Activated T-helper 2 cell treated with anti-CD3 and anti-CD28 coated beads, Interferon-gamma antibody, Interleukin-2, Interleukin-4, amounts not matched to agents 10 μg/mL and 5 μg/mL and 100 μg/mL, durations not matched to agents 14 hours and 24 hours and 36 hours (primary cell): ENCODE measurements at places on chromosomes 7 and 10.

DNA sequence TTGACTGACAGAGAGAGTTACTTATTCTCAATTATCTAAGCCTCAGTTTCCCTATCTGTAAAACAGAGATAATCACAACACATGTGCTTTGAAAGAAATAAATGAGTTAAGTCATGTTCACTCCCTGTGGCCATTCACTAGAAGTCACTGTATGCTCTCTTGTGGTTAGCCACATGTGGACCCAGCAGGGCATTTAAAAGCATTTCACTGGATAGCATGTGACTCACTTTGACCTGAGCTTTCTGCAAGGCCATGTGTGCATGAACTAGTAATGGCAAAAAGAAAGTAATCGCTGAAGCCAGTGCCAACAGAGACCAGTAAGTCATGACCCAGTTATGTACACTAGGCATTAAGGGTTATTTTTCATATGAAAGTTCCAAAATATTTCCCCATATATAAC, 557.0 kb upstream of the IGFBP3 start:
- DNase-seq = no peak

- DNase-seq = no peak
Observed at GRCh38 chr7:92648067-92648466, 57.9 kb upstream of the FAM133B start.

GRCh38 chr7:74083928-74084721, 521 bp downstream of the LIMK1 start:
- no peak for DNase-seq

- DNase-seq = no peak
Observed at GRCh38 chr7:87212498-87212897, 7.0 kb downstream of the TMEM243 start.

- no peak for DNase-seq
Observed at GRCh38 chr10:128741680-128742079, 615.5 kb upstream of the MKI67 start.

- DNase-seq = no peak
Observed at GRCh38 chr10:132873395-132873794, 69.0 kb downstream of the CFAP46 start.

GRCh38 chr10:60000747-60001146, 94.4 kb upstream of the CCDC6 start:
- DNase-seq = no peak

GRCh38 chr7:28024786-28025334, 155.7 kb downstream of the JAZF1 start:
- no peak for DNase-seq

- no peak for DNase-seq
Observed at GRCh38 chr10:116094356-116094755, 178.7 kb downstream of the GFRA1 start.

GRCh38 chr7:47454974-47455871, 126.7 kb downstream of the TNS3 start:
- no peak for DNase-seq

DNA sequence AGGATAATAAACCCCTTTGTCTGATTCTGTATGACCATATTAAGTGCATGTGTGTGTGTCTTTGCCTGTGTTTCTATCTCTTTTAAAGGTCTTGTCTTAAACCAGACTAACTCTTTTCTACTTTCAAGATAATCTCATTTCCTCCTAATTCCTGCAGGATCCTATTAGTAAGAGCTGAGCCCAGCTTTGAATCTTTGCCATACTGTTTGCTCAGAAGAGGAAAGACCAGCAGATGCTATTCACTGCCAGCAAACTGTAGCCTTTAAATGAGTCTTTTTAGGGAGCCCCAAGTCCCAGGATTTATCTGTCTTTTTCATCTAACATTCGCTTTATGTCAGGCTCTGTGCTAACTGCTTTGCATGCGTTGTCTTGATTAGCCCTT, 2.9 kb downstream of the GPR158 start:
- DNase-seq = no peak

- no peak for DNase-seq
Observed at GRCh38 chr7:2853147-2853546, 9.0 kb upstream of the GNA12 start.

DNA sequence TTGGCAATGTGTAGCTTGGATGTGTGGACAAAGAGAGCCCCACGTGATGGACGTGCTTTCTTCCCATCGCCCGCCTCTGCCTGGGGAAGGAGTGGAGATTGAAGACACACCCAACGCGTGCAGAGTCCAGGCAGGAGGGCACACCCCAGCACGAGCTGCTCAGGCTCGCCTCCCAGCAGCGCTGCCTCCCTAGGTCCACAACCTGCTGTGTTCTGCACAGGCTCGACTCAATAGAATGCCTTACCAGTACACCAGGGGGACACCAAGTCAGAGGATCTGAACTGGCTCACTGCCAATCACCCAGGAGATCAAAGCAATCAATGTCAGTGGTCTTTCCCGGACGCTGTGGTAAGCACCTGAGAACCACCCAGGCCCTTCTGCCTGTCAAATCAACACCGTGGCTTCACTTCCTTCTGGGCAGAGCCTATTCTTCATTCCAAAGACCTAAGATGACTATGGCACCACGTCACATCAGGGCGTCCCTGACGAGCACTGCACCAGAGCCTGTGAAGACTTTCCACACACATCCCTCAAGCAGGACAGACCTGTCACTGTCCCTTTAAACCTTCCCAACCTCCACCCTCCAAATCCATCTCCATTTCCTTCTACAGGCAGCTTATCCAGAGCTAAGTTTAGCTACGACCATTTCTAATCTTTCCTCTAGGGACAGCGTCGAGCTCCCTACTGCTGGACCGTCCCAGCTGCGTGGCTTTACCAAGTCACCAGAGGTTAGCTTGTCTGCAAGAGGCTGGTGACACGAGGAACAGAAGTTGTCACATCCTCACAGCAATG, 72.3 kb downstream of the AMZ1 start:
- no peak for DNase-seq

DNA sequence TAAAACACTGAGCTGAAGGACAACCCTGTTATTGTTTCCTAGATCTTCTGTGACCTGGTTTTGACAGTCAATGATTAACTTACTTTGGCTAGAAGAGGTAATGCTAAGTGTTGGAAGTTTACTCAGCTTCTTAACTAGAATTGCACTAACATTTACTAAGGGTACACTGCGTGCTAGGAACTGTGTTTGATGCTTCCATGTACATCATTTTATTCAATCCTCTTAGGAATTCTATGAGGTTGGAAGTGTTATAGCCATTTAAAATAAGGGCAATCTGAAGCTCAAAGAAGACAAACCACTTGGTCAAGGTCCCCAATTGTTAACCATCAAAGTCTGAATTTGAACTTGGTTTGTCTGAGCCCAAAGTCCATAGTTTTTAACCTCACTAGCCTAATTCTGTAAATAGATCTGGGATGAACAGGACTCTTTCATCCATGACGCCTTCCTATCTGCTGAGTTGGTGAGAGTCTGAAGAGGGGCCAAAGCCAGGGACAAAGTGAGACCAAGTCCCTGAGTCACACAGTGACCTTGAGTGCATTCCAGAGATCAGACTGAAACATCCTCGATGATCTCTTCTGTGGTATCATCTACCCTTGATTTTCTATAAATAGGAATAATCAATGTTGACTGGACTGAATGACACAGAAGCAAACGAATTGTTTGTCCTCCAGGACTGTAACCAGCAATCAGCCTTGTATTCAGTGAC, 29.2 kb upstream of the ZNRF2 start:
- DNase-seq = no peak

- no peak for DNase-seq
Observed at GRCh38 chr7:24764972-24765744, 7.9 kb upstream of the GSDME start.

DNA sequence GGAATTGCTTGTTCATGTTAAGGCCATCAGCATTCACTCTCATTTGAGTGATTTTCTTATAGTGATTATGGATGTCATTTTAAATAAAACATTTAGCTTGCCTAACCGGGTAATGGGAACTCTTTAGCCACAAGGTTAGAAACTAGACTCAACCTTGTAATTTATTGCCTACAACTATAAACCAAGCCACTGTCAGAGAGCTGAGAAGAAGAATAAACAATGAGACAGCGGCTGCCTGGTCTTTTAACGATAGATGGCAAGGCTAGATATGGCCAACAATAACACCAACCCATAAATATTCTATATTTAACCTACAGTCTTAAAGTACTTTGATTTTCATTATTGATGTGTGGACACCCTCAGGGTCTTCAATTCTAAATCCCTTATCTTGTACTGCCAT, 27.8 kb upstream of the INHBA start:
- no peak for DNase-seq

- DNase-seq = no peak
Observed at GRCh38 chr10:59757966-59758365, 4.7 kb upstream of the MRLN start.

GRCh38 chr10:116688241-116688711, 54.1 kb downstream of the HSPA12A start:
- DNase-seq = no peak

DNA sequence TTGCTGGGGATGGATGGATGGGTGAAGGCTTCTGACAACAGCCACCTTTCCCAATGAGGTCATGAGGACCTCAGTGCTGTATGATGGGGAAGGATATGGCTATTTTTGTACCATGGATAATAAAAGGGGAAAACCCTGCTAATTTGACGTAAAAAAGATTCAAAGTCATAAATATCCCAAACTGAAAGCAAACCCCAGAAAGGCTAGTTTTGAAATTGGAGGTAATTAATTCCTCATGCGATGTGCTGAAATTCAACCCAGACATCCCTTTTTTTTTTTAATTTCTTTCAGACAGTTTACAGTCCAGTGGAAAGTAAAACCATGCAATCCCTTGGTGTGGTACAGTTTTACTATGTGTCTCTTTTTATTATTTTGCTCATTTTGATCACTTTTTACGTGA, 254.5 kb upstream of the BMPER start:
- no peak for DNase-seq

- no peak for DNase-seq
Observed at GRCh38 chr10:45558425-45558824, 114.1 kb downstream of the ZFAND4 start.

DNA sequence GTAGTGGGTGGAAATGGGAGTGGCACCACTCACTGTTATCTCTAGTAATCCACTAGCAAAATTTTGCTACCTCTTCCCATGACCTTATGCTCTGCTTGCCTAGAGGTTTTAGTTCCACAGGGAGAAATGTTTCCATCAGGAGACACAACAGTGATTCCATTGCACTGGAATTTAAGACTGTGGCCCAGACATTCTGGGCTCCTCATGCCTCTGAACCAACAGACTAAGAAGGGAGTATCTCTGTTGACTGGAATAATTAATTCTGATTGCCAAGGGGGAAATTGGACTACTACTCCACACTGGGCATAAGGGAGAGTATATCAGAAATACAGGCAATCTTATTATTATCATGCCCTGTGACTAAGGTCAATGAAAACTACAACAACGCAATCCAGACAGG, 16.2 kb upstream of the BRAF start:
- no peak for DNase-seq

DNA sequence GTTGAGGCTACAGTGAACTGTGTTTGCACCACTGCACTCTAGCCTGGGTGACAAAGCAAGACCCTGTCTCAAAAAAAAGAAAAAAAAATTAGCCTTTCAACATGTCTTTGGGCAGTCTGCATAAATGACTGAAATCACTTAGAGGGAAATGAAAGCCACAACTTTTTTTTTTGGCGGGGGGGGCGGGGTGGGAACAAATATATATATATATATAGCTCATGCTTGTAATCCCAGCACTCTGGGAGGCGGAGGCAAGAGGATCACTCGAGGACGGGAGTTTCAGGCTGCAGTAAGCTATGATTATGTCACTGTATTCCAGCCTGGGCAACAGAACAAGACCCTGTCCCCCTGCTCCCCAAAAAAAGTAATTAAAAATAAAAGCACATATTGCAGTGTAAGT, 23.4 kb upstream of the MICU1 start:
- DNase-seq = no peak

GRCh38 chr7:23963461-23964165, 253.6 kb downstream of the STK31 start:
- no peak for DNase-seq

GRCh38 chr7:103714376-103714927, 268.4 kb upstream of the SLC26A5 start:
- DNase-seq = no peak

- DNase-seq = no peak
Observed at GRCh38 chr7:154832557-154833138, 170.3 kb downstream of the PAXIP1 start.

DNA sequence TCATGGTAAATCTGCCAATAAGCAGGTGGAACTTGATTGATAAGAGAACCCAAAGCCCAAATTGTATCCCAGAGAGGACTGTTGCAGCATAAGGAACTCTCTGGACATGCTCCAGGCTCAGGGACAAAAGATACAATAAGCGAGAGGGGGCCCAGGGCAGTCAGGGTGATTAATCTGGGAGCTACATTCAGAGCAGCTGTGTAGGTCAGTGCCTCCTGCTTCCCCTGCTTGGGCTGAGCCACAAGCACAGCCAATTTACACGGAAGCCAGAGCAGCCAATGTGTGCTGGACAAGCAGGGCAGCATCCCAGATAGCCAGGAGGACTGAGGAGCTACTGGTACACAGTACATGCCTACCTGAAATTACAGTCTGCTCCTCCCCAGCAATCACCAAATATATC, 24.2 kb downstream of the MYPN start:
- DNase-seq = no peak

GRCh38 chr7:105210721-105211205, 178.0 kb downstream of the SRPK2 start:
- no peak for DNase-seq

GRCh38 chr10:76122056-76122455, 690.6 kb downstream of the LRMDA start:
- no peak for DNase-seq
